ENCODE measurements at places on chromosomes 5 and 9.

DNA sequence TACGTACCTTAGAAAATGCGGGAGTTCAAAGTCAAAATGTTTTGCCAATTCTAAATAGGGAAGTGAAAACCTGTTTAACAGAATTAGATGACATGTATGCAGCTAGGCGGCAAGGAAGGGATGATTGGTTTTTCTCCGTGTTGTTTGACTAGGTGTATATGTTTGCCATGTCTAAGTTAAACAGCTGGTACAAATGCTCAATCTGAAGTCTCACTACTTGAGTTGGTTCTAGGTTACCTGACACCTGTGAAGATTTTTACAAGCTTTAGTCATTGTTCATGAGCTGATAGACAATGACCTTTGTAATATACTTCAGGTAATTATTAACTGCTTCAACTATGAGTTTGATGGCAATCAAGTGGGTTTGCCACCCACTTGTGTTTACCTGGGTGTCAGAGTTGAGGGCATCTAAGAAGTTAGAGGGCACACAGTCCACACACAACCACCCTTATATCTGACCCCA is 74.3 kb downstream of the SLC44A1 start:
- no peak for DNase-seq

DNA sequence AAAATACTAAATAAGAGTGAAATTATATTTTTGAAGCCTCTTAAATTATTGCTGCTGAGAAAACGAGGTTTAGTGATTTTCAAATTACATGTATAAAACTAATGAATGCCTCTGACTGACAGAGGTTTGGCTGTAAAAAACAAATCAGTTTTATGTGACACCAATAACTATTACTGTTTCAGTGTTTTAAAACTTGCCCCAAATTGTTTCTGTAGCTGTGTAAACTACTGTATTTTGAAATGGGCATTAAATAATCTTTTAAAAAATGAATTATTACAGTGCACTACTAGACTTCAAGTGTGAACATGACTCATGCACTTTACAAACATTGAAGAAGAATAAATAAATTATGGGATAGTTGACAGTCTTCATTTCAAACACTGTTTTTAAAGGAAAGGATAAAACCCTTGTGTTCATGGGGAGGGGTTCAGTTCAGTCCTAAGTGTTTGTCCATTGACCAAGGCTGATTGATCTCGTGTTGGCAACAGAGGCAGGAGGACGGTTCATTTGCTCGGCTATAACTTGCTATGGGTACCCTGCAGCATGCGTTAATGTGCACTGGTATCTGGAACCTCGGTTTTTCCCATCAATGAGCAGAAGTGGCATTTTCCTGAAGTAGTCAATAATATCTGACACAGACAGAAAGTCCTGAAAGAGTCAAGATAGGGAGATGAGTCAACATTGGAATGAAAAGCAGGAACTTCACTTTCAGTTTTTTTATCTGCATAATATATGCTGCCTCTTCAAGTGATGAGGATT is 15.6 kb downstream of the C5orf58 start:
- no peak for DNase-seq

- DNase-seq: no peak
These were observed 207.6 kb downstream of the FSTL4 start for GRCh38 chr5:133404724-133405123.

- no peak for DNase-seq
These were observed 1682.4 kb downstream of the MAT2B start for GRCh38 chr5:165187815-165188214.

DNA sequence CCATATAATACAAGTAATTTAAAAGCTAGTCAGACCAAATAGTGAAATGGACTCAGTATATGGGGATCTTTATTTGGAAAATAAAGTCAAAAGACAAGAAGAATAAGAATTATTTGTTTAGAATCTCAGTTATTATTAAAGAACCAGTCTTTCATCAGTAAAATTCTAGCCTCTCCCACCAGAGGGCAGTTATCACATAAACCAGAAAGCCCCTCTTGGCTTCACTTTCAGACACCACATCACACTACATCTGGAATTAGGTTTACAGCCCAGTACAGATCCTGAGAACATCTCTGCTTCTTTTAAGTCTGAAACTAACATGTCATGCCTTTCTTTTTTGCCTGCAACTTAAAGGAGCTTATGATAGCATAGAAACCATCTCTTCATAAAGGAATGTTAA is 12.2 kb upstream of the HSPB3 start:
- DNase-seq: no peak

- DNase-seq: no peak
These were observed 47.5 kb downstream of the DAB2IP start for GRCh38 chr9:121698627-121699570.

DNA sequence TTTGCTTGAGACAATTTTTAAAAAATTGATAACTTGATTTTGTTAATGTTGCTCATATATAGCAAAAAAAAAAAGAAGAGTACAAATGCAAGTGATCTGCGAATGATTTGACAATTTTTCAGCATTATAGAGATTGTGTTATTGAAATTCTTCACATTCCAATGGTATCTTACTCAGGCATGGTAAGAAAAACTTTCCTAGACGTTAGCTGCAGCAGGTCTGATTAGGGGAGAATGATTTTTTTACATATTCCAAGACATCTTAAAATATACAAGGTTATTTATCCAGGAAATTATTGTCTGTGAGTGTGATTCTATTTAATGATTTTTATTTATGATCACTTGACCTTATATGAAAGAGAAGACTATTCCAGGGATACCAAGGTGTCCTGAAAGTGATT is 361.9 kb downstream of the MAT2B start:
- no peak for DNase-seq

DNA sequence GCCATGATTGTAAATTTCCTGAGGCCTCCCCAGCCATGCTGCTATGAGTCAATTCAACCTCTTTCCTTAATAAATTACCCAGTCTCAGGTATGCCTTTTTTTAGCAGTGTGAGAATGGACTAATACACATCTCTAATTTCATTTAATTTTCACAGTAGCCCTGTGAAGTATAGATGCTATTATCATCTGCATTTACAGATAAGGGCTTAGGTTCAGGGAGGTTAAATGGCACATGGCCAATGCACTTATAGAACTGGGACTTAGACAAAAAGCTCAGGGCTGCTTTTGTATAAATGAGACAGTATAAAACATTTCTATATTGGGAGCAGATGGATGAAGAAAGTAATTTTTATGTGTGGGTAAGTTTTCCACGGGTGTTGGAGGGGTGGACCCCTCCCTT is 62.9 kb upstream of the PANK3 start:
- DNase-seq: no peak

GRCh38 chr5:116947691-116948528 is 373.3 kb upstream of the SEMA6A start:
- DNase-seq: peak; percentile 21

DNA sequence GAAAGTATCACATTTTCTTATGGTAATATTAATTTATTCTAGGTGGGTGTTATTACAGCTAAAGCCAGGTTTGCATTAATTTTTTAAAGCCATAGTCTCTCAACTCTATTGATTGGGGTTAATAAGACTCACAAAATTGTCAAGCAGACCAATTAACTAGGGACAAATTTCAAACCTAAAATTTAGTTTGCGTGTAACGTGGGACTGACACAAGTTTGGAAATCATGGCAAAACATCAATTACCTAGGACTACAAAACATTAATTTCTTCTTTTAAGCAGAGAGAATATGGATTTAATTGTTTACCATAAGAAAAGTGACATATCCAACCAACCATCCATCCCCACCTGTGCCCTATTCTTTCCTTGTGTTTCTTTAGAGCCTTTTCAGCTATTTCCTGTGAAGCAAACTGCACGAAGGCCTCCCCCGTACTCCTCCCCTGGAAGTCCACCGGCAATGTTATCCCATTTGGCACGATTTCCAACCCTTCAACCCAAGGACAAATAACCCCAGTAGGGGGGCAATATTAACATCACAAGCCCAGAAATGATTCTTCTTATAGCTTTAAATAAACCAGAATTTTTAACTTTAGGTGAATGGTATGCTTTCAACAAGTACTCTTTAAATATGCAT is 4.4 kb downstream of the HNRNPH1 start:
- DNase-seq: no peak

DNA sequence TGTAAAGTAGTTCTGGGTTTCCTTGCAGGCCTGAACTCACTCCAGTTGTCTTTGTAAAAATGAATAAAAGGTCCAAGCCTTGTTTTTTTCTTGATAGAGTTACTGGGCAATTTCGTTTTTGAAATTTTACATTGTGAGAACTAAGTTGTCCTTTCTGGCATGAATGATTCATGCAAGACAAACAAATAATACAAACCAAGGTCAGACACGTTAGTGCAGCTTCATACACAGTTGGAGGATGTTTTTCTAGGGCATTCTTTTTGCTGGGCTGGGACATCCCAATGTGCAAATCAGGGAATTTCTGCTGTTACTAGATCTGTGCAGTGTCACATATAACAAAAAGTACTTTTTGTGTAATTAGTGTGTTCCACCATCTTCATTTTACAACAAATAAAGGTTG is 96.0 kb downstream of the MEGF10 start:
- DNase-seq: no peak

DNA sequence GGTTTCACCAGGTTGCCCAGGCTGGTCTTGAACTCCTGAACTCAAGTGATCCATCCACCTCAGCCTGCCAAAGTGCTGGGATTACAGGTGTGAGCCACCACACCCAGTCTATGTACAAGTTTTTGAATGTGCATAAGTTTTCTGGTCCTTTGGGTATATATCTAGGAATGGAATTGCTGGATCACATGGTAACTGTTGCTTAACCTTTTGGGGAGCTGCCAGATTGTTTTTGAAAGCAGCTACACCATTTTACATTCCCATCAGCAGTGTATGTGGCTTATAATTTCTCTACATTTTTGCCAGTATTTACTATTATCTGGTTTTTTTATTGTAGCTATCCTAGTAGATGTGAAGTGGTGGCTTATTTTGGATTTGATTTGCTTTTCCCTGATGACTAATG is 8.9 kb upstream of the LNPEP start:
- DNase-seq: no peak

DNA sequence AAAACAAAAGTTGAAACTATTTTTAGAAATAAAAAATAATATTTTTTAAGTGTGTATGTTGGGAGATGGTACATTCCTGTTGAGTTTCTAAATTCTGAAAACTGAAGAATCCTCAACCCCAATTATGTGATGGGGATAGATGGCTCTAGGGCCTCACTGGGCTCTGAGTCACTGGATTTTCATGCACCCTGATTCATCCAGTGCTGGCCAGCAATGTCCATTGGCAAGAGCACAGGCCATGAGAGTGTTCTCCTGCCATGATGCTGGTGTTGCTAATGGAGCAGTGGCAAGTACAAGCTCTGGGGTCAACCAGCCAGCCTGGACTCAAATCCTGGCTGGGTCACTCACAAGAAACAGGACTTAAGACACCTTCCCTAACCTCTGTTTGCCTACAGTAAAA is 23.3 kb downstream of the SMIM23 start:
- no peak for DNase-seq

GRCh38 chr5:80370390-80370789 is 37.5 kb upstream of the ZFYVE16 start:
- DNase-seq: no peak

GRCh38 chr5:37839407-37840052 is at the start of gene GDNF:
Gene GDNF, minus strand, starts transcription at chr5:37840041. Its CDS starts 5,245 bp downstream, at chr5:37834796.
- DNase-seq: no peak

- no peak for DNase-seq
These were observed 518.1 kb downstream of the AGTPBP1 start for GRCh38 chr9:85223506-85224125.

DNA sequence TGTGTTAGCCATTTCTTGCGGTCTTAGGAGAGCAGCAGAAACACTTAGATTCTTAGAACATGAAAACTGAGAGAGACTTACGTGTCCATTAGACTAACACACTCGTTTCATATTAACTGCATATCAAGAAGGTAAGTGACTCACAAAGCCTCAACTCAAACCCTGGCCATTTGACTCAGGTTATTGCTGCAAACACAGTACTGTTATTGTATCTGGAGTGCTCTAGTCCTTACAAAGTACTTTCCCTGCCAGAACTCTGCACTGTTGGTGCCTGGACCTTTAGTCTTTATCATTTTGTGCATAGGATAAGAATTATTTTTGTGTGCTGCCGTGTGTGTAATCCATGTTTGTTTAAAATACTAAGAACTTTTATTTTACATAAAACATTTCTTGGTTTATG is 155.7 kb downstream of the FBXL7 start:
- no peak for DNase-seq

DNA sequence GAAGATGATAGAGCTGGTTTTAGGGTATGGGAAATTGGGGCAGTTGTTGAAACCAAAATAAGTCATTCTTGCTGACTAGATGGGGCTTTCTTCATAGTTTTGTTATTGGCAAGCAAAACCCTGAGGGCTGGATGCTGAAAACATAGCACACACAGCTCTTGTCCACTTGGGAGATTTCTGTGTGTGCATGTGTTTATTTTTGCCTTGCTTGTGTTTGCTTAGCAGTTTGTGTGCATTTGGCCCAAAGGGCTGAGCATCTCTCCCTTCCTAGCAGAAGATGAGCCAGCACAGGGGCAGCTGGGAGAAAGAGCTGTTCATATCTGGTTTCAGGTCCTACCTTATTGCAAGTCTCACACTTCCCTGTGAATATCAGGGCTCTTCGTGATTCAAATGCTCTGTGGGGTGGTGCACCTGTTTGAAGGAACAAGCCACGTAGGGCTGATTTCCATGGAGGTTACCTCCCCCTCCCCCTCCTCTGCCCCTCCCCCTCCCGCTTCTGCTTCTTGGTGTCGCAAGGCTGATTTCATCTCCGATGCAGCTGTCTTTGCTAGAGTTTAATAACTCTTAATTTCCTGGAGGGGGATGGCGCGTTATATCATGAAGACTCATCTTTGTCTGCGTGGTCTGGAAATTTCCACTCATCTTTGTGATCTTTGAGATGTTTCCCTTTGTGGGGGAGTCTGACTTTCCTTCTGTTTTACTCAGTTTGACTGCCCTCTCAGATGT is 296.5 kb downstream of the ARHGAP26 start:
- no peak for DNase-seq

GRCh38 chr9:82673919-82674318 is 389.0 kb downstream of the RASEF start:
- no peak for DNase-seq

- no peak for DNase-seq
These were observed 397.5 kb downstream of the TMEM167A start for GRCh38 chr5:82679660-82680059.

DNA sequence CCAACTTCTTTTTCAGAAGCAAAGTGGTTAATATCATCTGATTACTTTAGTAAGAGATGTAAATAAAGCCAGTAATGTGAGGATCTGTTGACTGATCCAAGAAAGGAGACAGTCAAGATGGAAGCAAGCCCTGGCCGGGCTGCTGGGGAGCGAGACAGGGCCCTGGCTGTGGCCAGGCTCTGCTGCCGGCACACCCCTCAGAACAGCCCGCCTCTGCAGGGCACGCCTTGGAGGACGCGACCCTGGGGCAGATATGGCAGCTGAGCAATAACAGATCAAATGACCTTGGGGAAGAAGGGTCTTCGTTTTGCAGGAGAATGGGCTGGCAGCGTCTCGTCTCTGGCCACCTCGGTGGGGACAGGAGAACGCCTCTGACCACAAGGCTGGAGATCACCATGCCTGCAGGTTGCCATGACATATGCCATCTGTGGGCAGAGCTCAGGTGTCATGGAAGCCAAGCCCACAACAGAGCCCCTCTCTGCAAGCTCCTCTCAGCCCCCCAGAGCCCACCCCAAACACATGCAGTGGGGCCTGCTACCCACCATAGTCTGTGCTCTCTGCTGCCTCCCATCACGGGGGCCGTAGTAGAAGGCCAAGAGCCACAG is 206.5 kb downstream of the FANCC start:
- DNase-seq: no peak

GRCh38 chr5:459562-460272 is 16.7 kb downstream of the EXOC3 start:
- no peak for DNase-seq

All from activated naive CD4-positive, alpha-beta T cell (primary cell).